ENCODE measurements at places on chromosomes 2 and 18.

- DNase-seq = no peak
Observed at GRCh38 chr18:78861116-78861515, 118.5 kb upstream of the SALL3 start.

DNA sequence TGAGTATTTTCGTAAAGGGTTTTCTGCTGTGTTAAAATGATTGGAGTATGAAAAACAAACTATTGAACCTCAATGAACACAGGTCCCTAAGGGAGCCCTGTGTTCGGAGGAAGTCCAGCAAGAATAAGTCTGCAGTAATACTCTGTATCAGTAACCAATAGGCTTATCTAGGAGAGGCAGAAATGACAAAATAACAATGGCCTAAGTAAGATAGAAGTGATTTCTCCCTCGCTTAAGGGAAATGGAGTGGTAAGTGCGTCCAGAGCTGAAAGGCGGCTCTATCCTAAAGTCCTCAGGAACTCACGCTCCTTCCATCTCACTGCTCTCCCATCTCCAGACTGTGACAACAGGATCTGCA, 29.3 kb upstream of the MFSD6 start:
- no peak for DNase-seq

DNA sequence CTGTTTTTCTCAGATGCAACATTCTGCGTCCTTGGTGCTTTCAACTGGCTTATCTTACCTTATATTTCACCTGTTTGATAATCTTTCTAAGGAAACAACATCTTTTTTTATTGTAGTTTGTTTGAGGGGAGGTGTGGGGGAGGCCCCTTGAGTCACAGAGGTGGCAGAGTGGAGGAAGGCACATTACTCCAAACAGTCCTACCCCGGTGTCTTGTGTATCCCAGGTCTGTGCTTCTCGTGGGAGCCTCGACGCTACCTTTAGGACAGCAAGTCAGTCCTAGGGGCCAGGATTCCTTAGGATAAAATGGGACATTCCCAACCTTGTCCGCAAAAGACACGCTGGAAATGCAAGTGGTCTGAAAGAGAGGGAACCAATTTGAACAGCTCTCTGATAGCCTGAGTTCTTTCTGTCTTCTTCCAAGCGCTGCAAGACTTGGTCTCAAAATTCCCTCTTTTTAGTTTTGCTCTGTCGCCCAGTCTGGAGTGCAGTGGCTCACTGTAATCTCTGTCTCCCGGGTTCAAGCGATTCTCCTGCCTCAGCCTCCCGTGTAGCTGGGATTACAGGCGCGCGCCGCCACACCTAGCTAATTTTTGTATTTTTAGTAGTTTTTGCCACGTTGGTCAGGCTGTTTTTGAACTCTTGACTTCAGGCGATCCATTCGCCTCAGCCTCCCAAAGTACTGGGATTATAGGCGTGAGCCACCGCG, 4.0 kb downstream of the GATA6 start:
- no peak for DNase-seq

- no peak for DNase-seq
Observed at GRCh38 chr2:131168538-131168937, 40.8 kb upstream of the POTEE start.

- no peak for DNase-seq
Observed at GRCh38 chr2:2324119-2324518, 7.0 kb downstream of the MYT1L start.

DNA sequence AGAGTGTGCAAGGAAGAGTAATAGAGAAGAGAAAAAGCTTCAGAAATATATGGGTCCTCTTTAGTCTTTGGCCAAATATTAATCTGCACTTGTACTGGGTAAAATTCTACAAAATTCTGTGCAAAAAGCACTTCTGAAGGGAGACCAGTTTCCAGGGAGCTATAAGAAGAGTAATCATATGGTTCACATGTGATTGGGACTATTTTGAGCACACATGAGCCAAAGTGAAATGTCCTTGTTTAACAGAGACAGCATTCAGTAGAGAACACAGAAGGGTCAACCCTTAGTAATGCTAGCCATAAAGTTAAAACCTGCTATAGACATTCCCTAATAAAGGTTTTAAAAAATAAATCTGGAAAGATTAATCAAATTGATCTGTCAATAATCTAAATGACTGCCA, 49.3 kb upstream of the ACVR1C start:
- no peak for DNase-seq

GRCh38 chr2:158197940-158198339, 96.3 kb downstream of the UPP2 start:
- no peak for DNase-seq

- no peak for DNase-seq
Observed at GRCh38 chr18:52700816-52701215, 360.8 kb downstream of the DCC start.

DNA sequence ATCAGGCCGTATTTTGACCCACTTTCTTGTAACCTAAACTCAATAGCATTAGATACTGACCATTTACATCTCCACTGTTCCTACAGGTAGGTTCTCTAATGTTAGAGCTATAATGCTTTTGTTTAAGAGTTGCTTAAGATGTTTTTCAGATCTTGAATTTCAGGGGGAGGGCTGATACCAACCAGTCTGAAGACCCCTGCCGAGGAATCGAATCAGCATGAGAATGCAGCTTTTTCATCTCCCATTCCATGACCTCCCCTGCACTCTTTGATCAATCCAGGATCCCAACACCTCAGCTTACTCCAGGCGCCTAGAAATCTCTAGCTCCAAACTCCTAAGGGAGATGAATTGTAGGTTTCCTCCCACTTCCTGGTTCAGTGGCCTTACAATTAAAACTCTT, 120.5 kb upstream of the MC4R start:
- DNase-seq = peak; percentile 18

GRCh38 chr18:4233468-4233867, 221.6 kb downstream of the DLGAP1 start:
- DNase-seq = peak; percentile 13

GRCh38 chr2:26725521-26725820, 32.9 kb downstream of the KCNK3 start:
- no peak for DNase-seq

GRCh38 chr2:169782513-169782912, 16.2 kb upstream of the SSB start:
- no peak for DNase-seq

- no peak for DNase-seq
Observed at GRCh38 chr2:114579542-114579941, 137.1 kb downstream of the DPP10 start.

DNA sequence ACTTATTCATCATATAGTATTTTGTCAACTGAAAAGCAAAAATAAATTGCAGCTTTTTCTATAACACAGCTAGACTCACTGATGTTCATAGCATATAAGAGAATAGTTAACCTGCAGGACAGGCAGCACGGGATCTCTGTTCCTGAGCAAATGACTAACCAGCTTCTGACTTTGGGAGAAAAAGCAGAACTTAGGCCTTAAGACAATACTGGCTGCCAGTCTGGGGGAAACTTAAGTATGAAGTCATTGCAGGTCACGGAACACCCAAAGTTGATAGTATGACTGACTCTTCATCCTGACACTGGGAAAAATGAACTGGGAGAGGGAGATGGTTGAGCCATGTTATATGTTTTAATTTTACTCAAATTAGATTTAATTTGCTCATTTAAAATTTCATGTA, 113.0 kb downstream of the DPP4 start:
- no peak for DNase-seq

GRCh38 chr2:206442833-206443734, at the start of gene ADAM23:
TSS of gene ADAM23 (plus strand) at chr2:206443532. CDS start at chr2:206443867, 335 bp downstream.
- DNase-seq = peak; percentile 57

DNA sequence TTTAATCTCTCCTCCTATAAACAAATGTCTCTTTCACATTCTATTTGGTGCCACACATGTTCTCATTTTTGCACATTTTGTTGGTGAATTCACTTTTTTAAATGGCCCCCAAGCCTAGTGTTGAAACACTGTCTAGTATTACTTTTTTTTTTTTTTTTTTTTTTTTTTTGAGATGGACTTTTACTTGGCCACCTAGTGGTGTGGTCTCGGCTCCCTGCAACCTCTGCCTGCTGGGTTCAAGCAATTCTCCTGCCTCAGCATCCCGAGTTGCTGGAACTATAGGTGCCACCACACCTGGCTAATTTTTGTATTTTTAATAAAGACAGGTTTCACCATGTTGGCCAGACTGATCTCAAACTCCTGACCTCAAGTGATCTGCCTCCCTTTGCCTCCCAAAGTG, 273.8 kb upstream of the SLC14A2 start:
- DNase-seq = no peak

GRCh38 chr2:84393829-84394228, 65.3 kb downstream of the SUCLG1 start:
- no peak for DNase-seq

GRCh38 chr2:25164561-25164960, 3.8 kb downstream of the POMC start:
- no peak for DNase-seq

DNA sequence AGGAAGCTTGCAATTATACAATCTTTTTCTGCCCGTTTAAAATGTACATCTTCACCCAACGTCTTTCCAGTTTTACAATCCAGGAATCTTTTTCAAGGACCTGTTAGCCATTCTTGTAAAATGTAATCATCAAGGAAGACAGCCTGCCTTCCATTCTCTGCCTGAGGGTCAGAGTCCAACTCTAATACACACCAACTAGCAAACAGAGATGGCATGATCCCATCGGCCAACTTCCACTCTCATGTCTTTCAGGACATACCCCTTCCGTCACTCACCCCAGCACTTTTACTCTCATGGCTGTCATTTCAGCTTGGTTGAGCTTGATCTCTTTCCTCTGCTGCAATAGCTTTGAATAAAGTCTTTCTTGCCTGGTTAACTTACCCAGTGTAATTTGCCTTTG, 172.5 kb upstream of the NETO1 start:
- no peak for DNase-seq

DNA sequence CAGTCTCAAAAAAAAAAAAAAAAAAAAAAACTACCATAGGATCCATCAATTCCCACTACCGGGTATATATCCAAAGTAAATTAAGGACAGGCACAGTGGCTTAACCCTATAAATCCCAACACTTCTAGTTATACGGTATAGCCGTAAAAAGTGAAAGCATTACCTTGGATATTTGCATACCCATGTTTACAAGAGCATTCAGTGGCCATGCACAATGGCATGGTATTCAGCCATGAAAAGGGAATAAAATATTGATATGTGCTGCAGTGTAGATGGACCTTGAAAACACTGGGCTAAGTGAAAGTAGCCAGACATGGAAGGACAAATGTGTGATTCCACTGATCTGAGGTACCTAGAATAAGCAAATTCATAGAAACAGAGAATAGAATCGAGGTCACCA, 111.8 kb upstream of the CAB39 start:
- DNase-seq = no peak

DNA sequence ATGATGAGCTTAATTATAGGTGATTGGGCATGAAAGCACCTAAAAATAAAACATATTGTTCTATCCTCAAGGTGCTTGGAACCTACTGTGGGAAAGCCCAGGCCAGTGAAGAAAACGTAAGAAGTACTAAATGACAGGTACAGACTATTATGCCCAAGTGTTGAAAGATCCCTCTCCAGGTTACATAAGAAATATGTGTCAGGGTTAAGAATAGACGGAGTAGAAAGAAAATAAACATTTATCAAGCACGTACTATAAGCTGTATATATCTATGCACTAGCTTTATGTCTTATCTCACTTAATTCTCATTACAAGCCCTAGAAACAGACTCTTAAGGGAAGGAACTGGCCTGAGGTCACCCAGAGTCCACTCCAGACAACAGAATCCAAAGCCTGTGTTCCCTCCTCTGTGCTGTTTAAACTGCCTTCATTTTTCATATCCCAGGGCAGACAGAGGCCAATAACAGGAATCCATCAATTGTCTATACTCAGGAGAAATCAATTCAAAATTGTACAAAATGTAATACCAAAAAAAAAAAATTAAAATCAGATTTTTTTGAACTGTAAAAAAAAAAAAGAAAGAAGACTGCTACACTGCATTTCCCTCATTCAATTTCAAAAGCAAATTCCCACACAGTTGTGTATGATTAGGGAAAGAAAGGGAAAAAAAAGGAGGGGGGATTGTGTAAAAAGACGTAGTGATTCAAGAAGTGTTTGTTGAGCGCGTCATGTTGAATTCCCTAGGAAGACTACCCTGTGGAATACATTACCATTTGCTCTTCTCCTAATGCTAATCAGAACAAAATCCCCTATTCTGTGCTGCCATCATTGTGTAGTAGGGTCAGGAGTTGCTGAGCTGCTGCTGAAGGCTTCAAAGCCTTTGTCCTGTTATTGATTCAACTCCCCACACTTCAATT, 156.3 kb downstream of the IRS1 start:
- DNase-seq = no peak

DNA sequence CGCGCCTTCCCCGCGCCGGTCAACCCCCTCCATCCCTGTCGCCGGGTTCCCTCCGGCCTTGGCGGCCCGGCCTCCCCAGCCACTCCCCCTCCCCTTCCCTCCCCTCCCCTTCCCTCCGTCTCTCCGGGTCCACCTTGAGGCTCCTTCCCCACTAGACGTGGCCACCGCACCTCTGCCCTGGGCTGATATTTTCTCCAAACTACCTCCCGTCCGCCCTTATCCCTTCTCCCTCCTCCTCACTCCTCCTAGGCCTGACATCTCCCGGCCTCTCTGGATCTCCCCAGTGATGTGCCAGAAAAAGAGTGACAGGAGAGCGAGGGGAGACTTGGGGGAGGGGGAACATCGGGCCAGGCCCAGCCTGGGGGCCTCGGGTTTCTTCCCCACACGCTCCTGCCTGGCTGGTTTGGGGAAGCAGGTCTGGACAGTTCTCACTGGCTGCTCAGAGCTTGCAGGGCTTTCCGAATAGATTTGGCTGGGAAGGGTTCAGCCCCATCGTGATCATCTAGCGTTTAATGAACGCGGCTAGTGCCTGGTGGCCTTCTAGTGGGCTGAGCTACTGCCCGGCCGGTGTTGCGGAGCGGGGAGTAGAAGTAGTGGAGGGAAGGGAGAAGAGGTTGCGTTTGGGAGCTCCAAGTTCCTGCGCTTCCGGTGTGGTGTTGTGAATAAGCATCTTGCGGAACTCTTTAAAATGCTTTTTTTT, 641 bp downstream of the MAPRE3 start:
- DNase-seq = peak; percentile 15

- DNase-seq = no peak
Observed at GRCh38 chr2:127045792-127046501, 61.0 kb downstream of the BIN1 start.

- DNase-seq = no peak
Observed at GRCh38 chr2:12675352-12675795, 41.4 kb upstream of the TRIB2 start.

- no peak for DNase-seq
Observed at GRCh38 chr2:112660138-112660537, 14.4 kb downstream of the SLC20A1 start.

- DNase-seq = no peak
Observed at GRCh38 chr2:215137741-215138340, 585 bp downstream of the ABCA12 start.

- DNase-seq = no peak
Observed at GRCh38 chr2:114933671-114934241, 491.3 kb downstream of the DPP10 start.

DNA sequence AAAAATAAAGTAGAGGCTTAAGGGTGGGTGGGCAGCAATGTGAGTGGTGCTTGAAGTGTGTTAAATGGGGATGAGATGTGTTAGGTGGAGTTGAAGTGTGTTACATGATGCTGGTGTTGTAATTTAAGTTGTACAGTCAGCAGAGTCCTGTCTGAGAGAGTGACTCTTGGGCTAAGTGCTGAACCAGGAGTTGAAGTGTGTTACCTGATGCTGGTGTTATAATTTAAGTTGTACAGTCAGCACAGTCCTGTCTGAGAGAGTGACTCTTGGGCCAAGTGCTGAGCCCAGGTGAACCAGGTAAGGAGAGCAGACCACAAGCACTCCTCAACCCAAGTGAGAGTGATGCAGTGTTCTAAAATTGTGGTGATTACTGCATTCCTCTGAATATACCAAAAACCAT, 40.6 kb downstream of the LCLAT1 start:
- DNase-seq = no peak

- no peak for DNase-seq
Observed at GRCh38 chr2:17719562-17720371, 33.8 kb downstream of the SMC6 start.

Data from NT2/D1 (cell line).